ENCODE measurements at places on chromosomes 6 and 20.

- no peak for DNase-seq
Measured at GRCh38 chr20:41213150-41213820, 75.9 kb downstream of the PLCG1 start.

DNA sequence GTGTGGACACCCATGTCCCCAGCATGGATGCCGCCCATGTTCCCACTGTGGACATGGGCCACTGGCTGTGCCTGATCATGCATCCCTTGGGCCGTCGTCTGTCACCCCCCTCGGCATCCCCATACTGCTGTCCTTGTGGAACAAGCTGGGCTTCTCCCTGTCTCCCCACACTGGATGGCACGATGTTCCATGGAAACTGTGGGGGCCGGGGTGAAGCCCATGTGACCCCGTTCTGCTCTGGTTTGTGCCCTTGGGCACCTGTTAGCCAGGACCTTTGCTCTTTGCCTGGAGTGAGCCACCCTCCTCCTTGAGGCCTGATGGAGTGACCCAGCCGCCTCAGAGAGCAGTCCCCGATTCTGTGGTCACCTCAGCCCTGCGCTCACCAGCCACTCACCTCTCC lies 7.6 kb upstream of the FRMD1 start:
- no peak for DNase-seq

DNA sequence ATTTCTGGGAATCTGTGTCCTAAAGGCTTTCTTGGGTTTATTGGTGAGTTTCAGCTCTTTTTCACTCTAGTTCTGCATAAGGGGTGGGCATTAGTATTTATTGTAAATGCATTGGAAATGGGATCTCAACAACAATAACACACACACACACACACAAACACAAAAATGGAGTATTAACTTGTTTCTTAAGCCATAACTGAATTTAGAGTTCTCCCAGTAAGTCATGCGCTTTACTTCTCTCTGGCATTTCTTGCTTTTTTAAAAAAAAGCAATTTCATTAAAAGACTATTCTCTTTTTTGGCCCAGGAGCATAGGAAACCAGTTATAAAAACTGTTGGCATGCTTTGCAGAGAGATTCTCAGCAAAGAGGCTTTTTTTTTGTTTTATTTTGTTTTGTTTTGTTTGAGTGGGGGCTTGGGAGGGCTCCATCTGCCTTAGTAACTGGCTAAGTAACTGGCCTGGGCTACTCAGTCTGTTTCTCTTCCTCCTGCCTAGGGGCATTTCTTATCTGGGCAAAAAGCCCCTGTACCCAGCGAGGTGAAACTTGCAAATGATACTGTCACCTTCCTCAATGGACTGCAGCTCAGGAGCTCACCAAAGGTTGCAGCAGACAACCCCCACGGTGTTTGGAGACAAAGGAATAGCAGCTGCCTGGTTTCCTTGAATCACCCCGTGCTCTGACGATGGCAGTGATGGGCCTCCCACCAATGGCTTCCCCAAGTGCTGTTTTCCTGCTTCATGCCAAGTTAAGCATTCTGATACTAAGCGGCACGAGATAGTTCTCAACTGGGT lies 128.5 kb downstream of the BCAS1 start:
- no peak for DNase-seq

DNA sequence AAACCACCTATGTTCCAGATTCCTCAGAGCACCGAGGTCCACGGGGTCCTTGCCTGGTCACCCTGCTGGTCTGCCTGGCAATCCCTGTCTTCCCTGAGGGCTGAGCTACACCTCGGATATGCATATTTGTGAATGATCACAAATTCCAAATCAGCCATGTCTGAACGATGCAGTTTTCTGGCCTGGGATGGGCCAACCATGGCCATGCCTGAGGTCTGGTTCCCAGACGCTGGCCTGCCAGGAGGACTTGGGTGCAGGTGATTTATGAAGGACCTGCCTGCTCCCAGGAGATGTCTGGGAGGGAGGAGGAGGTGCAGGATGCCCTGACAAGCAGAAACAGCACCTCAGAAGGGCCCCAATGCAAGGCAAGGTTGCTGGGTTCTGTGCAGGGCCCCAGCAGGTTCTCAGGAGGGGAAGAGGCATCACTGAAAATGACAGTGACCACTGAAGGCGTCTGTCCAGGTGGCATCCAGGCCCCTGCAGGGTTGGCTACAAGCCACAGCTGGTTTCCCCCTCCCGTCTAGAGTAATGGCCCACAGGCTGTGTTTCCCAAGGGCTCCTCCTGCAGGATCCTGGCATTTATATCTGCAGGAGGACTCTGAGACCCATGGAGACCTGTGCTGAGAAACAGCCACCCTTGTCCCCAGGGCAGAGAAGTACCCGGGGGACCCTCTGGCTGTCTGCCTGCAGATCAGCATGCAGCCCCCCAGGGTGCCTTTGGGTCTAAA lies 205.3 kb downstream of the TAF4 start:
- DNase-seq: no peak

- DNase-seq: no peak
Measured at GRCh38 chr20:64216910-64217309, 38.6 kb upstream of the PCMTD2 start.

DNA sequence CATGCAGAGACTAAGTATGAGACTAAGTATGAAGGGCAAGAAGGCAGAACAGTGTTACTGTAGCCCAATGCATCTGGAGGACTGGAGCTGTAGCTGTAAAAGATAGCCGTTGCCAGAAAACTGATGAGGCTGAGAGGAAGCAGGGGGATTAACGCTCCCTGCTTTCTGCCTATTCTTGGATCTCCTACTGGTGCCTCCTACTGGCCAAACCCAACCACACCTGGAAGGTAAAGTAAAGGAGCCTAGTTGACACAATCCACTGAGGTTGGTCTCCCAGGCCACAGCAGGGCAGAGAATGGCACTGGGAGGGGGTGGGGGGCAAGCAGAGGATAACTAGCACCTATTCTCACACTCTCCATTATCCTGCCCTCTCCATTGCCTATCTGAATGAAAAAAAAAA lies 105.0 kb upstream of the MRPS10 start:
- DNase-seq: no peak

DNA sequence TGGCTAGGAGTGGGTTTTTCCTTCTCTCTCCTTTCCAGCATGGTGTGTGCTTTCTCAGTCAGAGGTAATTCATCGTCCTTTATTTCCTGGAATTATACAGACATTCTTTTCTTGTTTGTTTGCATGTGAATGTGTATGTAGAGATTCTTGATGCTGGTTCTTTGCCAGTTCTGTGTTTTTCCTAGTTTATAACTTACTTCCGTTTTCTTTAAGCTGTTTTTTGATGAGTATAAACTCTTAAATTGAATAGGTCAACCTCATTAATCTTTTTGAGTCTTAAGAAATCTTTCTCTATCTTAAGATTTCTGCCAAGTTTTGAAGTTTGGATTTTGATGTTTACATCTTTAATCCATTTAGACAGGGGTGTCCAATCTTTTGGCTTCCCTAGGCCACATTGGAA lies 38.7 kb downstream of the IGF2R start:
- DNase-seq: no peak

- no peak for DNase-seq
Measured at GRCh38 chr6:30926644-30927043, 5.3 kb downstream of the SFTA2 start.

DNA sequence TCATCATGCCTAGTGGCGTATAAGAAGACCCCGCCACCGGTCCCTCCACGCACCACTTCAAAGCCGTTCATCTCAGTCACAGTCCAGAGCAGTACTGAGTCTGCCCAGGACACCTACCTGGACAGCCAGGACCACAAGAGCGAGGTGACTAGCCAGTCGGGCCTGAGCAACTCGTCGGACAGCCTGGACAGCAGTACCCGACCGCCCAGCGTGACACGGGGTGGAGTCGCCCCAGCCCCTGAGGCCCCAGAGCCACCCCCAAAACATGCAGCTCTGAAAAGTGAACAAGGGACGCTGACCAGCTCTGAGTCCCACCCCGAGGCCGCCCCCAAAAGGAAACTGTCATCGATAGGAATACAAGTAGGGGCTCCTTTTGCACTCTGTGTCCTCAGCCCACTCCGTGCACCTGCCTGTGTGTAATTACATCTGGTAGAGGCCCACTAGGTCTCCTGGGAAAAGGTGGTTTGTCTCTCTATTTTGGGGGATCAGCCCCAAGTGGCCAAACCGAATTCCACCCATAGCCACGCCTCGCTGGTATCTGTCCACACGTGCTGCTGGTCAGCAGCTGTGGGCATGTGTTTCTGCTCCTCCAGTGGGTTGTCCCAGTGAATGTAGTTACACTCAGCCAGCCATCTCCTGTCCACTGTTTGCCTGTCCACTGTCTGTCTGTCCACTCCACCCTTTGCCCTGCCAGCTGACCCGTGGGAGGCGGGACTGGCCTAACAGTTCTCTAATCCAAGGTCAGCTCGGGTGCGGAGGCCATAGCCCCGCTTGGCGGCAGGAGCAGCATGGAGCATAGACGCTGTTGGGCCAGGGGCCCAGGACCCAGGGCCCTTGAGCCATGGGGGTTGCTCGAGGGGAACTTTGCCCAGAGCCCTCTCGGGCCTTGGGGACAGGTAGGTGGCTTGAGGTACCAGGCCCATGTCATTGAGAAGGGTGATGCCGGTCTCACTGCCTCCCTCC lies 44.3 kb upstream of the MYL9 start:
- no peak for DNase-seq

- no peak for DNase-seq
Measured at GRCh38 chr6:125316621-125317020, 14.9 kb upstream of the HDDC2 start.

- no peak for DNase-seq
Measured at GRCh38 chr6:42973926-42974325, 5.1 kb downstream of the PEX6 start.

DNA sequence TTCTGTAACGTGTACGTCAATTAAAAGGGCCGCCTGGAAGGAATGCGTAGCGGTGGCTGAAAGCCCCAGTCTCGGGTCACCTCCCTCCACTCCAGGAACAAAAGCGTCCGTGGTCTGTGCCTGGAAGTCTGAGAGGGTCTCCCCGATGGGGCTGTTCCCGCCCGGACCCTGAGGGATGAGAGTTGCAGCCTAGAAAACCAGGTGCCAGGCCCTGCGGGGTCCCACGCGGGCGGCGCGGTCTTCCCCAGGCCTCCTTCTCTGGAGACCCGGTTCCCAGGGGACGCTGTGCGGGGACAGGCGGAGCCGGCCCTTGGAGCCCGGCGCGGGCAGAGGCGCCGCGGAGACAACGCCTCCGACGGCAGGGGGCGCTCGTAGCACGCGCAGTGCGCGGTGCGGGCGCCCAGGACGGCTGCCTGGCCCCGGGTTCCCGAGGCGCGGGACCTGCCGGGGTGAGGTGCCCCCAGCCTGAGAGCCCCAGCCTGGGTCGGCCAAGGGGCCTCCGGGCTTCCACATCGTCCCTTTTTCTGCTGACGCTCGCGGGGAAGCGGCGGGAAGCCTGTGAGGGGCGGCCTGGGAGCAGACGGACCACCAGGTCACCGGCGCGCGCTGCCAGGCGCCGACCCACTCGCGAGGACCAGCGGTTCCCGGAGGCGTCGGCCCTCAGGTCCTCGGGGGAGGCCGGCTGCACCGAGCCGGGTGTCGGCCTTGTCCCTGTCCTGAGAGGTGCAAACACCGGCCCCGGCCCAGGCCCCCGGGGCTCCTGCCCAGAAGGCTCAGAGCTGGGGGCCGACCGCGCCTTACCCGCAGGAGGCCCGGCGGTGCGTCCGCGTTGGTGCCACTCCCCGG lies 5.3 kb upstream of the FOXC1 start:
- no peak for DNase-seq

GRCh38 chr20:58077282-58077681 lies 151.2 kb downstream of the ANKRD60 start:
- DNase-seq: no peak

- no peak for DNase-seq
Measured at GRCh38 chr6:136050475-136050874, 199.0 kb downstream of the PDE7B start.

- no peak for DNase-seq
Measured at GRCh38 chr20:61886721-61887595, 178.7 kb downstream of the TAF4 start.

- DNase-seq: no peak
Measured at GRCh38 chr6:80454197-80454596, 347.7 kb downstream of the BCKDHB start.

- DNase-seq: no peak
Measured at GRCh38 chr6:163964789-163965188, 550.3 kb downstream of the QKI start.

DNA sequence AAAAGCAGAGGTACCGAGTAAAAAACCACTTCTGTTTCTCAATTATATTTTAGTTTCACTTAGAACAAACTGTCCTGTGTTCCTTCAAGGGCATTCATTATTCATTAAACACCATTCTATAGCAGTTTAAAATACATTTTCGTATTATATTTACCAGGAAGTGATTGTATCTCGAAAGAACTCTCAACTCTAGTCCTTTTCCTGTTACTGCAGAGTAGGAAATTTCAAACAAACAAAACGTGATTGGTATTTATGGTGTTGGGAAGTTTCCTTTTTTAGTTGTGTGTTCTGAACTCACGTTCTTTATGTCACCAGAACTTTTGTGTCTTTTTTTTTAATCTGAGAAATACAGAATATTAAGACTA lies 139.5 kb upstream of the BTBD3 start:
- no peak for DNase-seq

- DNase-seq: no peak
Measured at GRCh38 chr6:45983062-45983461, 32.6 kb downstream of the CLIC5 start.

GRCh38 chr20:57397693-57398108 lies 6.5 kb downstream of the RBM38 start:
- DNase-seq: no peak

GRCh38 chr20:48608756-48609155 lies 219.0 kb downstream of the PREX1 start:
- DNase-seq: no peak

DNA sequence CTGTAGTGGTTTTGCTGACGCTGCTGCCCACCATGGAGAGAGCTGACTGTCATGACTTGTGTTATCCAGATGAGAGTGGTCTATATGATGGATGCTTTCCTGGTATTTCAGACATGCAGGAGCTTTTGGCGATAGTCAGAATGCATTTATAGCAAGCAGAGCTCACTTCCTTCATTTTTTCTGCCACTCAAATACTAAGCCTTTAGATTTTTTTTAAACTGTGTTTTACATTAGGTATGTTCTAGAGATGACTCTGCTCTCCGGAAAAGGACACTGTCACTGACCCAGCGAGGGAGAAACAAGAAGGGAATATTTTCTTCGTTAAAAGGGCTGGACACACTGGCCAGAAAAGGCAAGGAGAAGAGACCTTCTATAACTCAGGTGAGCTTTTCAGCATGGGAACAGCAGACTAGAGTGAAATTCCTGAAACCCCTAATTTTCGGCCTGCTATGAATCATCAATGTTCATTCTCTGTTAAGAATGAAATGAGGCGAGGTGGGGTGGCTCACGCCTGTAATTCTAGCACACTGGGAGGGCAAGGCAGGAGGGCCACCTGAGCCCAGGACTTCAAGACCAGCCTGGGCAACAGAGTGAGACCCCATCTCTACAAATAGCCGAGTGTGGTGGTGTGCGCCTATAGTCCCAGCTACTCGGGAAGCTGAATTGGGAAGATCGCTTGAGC lies 98.6 kb upstream of the CLDN20 start:
- DNase-seq: no peak

DNA sequence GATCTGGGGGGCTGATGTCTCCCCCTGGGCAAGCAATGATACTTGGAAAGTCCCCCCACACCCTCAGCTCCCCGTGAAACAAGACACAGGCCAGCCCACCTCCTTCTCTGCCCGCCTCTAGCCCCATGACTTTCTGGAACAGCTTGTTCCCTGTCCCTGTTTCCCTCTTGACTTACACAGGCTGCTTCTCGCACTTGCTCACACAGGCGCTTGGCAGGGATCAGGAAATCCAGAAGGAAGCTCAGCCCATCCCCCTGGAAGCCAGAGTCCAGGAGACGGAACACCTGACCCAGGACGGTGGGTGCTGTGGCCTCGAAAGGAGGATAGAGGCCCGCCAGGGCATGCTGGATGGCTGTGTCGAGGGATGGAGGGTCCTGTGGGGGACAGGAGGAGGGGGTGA lies 14.8 kb downstream of the KIAA1755 start:
- no peak for DNase-seq
